ENCODE measurements at places on chromosomes 12 and 14.

GRCh38 chr14:47555333-47555732 is 120.1 kb downstream of the MDGA2 start:
- no peak for DNase-seq

DNA sequence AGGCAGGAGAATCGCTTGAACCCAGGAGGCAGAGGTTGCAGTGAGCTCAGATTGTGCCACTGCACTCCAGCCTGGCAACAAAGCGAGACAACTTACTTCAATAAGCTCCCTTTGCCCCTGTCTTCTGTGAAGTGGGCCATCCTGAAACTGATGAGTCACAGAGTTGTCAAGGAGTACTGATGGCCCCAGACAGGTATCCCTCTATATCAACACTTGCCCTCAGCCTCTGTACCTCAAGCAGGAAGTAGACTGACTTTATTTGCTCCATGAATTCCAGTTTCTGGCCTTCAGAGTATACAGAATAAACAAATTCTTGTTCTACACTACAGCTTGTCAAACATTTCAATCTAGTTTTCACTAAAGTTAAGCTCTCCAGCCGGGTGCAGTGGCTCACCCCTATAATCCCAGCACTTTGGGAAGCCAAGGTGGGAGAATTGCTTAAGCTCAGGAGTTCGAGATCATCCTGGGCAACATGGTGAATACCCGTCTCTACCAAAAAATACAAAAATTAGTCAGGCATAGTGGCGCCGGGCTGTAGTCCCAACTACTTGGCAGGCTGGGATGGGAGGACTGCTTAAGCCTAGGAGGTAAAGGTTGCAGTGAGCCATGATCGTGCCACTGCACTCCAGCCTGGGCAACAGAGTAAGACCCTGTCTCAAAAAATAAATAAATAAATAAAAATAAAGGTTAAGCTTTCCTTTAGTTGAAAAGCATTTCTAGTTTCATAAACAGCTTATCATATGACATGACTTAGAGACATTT is 16.4 kb upstream of the LRP10 start:
- DNase-seq: no peak

GRCh38 chr14:75860561-75861160 is 121.1 kb downstream of the TGFB3 start:
- DNase-seq: no peak

- DNase-seq: no peak
Observed at GRCh38 chr12:3772380-3772779, 19.5 kb upstream of the CRACR2A start.

- DNase-seq: no peak
Observed at GRCh38 chr12:113468365-113469223, 3.1 kb downstream of the LHX5 start.

All from skeletal muscle cell (primary cell).